Activated naive CD4-positive, alpha-beta T cell treated with anti-CD3 and anti-CD28 coated beads, Interleukin-2, amount 50 U/mL, for 72 hours (primary cell): ENCODE measurements at places on chromosomes 16 and 17. TPM values are rescaled to one million over a fixed set of nuclear protein-coding genes. Genes with fewer than 3 reads are reported as not detected.
A peak's percentile ranks its signal among the peaks of the same experiment; 100 is the strongest.

DNA sequence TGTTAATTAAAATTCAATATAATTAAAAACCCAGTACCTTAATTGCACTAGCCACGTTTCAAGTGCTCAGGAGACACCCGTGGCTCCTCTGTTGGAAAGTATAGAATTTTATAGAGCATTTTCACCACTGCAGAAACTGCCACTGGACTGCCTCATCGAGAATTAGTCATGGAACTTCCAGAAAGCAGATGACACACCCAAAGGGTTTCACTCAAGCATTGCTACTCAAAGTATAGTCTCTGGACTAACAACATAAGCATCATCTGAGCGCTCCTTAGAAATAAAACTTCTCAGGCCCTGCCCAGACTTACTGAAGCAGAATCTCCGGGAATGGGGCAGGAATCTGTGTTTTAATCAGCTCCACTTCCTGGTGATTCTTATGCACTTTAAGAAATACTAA, 63.5 kb upstream of the GPR139 start:
- DNase-seq = no peak

DNA sequence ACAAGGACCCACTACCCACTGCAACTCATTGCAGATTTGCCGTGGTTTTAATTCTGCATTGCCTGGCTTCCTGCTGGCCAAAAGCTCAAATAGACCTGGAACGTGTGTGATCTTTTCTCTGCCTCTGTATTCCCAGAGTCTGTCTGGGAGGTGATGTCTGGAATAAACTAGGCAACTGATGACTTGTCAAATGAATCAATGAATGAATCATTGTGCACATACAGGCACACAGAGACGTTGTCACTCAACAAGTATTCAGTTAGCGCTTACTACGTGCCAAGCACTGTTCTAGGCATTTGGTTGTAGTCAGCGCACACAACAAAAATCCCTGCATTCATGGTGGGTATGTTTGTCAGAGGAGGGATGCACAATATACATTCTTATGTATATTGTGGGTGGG, 8.9 kb downstream of the TMEM132E start:
- DNase-seq = no peak

- DNase-seq = no peak
These were observed 9.3 kb upstream of the ADGRG1 start for GRCh38 chr16:57619133-57619605.

- DNase-seq = no peak
These were observed 54.9 kb downstream of the SDR42E1 start for GRCh38 chr16:81956213-81956948.

Gene HOXB7
- total RNA-seq = not detected

DNA sequence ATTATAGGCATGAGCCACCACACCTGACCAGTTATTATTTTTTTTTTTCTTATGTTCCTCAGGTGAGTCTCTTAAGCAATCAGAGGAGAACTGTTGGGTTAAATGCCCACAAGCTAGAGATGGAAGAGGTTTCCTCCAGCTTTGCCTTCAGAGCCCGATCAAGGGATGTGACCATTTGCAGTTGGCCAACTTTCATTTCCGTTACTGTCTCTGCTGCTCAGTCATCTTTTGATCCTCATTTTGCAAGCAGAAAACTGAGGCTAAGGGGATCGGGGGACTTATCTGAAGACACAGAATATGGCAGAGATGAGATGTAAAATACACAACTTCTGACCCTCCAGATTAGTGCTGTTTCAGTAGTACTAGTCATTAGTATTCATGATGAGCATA, 188.8 kb downstream of the RAB11FIP4 start:
- DNase-seq = no peak

DNA sequence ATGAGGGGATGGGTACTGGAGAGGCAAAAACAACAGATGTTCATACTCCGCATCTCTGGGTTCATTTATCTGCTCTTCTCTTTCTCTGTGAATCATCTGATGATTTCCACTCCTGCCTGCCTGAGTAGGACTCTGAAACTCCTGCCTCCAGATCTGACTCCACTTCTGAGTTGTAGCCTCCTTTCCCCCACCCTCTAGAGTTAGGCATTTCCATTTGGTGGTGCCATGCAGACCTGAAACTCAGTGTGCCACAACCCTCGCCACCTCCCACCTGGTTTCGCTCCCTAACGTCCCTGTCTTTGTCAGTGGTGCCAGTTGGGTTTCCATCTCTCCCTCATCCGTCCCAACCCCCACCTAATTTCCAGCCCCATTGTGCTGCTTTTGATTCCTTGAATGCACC, 126.2 kb downstream of the PRKCB start:
- DNase-seq = peak; percentile 70

GRCh38 chr16:80274576-80275191, 266.1 kb upstream of the DYNLRB2 start:
- no peak for DNase-seq

Gene C1QTNF8
- not detected for total RNA-seq

Gene SYNRG
- 76.5 TPM for total RNA-seq

DNA sequence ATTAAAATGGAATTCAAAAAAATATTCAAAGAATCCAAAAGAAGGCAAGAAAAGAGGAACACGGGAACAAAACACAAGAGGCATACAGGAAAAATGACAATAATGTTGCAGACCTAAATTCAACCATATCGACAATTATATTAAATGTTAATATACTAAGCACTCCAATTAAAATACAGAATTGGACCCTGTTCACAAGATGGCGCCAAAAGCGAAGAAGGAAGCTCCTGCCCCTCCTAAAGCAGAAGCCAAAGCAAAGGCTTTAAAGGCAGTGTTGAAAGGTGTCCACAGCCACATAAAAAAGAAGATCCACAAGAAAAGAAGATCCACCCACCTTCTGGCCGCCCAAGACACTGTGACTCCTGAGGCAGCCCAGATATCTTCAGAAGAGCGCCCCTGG, 6.3 kb upstream of the XAF1 start:
- no peak for DNase-seq

Gene ITGA3
- 40.7 TPM for total RNA-seq

DNA sequence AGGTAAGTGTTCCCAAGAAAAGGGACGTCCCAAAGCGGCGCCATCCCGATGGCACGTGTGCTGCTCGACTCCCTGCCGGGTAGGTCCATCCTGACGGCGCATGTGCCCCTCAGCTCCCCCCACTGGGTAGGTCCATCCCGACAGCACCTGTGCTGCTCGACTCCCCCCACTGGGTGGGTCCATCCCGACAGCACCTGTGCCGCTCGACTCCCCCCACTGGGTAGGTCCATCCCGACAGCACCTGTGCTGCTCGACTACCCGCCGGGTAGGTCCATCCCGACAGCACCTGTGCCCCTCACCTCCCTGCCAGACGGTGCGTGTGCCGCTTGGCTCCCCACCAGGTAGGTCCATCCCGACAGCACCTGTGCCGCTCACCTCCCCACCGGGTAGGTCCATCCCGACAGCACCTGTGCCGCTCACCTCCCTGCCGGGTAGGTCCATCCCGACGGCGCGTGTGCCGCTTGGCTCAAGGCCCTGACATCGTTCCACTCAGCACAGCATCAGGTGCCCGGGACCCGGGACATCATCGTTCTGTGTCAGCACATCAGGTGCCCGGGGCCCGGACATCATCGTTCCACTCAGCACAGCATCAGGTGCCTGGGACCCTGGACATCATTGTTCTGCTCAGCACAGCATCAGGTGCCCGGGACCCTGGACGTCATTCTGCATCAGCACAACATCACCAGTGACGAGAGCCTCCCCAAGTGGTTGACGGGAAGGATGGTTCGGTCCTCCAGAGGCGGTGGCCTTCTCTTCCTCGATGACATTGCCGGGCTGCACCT, 5.7 kb upstream of the FN3K start:
- DNase-seq = no peak

GRCh38 chr16:63447121-63447520, 1410.9 kb upstream of the CDH8 start:
- DNase-seq = no peak

Gene C17orf78
- total RNA-seq = not detected

Gene GRAPL
- total RNA-seq = 9.4 TPM

GRCh38 chr17:42132941-42133340, 10.3 kb downstream of the HSPB9 start:
- DNase-seq = no peak

DNA sequence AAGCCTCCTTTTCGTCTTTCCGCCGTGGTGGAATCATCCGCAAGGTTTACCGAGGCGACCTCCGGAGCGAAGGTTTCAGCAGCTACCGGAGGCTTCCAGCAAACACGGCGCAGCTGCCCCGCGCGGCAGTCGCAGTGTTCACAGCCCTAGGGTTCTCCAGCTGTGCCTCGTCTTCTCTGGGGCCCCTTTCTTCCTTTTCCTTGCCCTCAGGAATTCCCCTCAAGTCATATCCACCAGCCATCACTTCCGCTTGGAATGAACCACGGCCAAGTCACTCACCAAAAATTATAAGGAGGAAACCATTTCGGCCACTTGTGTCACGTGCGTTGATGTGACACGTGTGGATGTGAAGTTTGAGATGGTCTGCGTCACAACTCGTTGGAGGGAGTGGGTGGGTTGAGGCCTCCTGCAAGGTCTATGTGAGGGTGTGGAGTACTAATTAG, 636 bp upstream of the ERN1 start:
- peak; percentile 84 for DNase-seq

DNA sequence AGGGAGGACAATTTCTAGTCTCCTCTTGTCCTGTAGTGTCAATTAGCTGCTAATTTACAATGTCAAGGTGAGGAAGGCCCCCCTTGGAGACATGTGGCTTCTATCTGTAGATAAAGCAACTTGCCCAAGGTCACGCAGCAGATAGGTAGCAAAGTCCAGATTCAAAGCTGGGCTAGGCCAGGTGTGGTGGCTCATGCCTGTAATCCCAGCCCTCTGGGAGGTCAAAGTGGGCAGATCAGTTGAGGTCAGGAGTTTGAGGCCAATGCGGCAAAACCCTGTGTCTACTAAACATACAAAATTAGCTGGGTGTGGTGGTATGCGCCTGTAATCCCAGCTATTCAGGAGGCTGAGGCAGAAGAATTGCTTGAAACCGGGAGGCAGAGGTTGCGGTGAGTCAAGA, 11.1 kb downstream of the TRPV3 start:
- DNase-seq = no peak

DNA sequence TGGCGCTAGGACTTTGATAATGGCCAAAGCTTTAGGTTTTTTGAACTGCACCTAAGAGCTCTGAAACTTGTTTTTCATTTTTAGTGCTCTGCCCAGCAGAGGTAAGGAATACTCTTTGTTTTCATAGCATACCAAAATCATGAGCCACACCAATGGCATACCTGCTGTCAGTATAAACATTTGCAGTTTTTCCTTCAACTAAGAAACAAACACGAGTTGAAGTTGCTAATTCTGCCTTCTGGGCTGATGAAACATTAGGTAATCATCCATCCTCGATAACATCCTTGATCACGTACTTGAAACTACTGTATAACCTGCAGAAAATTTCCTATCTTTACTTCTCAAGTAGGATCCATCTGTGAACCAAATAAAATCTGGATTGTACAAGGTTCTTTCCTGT, 20.6 kb upstream of the B4GALNT2 start:
- DNase-seq = no peak

Gene IRX3
- total RNA-seq = not detected

- DNase-seq = no peak
These were observed 69.0 kb downstream of the CNTNAP4 start for GRCh38 chr16:76346210-76346609.

Gene FBXO31
- 36.0 TPM for total RNA-seq

Gene SLC5A2
- total RNA-seq = 0.91 TPM

GRCh38 chr16:54911079-54911478, 19.6 kb upstream of the IRX5 start:
- DNase-seq = no peak

GRCh38 chr17:17353625-17354484, 50.7 kb downstream of the NT5M start:
- no peak for DNase-seq

DNA sequence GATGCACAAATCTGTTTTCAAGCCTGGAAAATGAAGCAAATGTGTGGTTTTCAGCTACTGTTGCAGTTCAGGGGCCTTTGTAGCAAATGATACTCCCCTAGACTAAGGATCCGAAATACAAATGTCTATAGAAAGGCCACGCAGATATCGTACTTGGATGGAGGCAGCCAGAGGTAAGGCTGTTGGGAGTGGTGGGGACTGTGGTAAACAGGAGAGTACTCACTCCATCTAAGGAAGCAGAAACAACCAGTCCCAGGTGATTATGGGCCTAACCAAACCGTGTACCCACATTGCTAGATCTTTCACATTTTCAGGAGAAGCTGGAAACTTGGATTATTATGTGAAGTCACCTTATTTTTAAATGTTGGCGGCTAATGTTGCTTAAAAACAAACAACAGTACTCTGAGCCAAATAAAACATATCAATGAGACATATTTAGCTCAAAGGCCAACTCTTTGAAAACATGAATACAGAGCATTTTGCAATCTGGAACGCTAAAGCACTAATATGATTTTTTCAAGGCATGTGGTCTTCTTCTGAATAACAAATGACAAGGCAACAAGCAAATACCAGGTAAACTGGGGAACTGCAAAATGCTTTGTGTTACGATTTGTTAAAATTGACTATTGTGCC, 110.1 kb downstream of the YPEL2 start:
- DNase-seq = no peak

- no peak for DNase-seq
These were observed 54.0 kb upstream of the GNAO1 start for GRCh38 chr16:56137269-56137668.

GRCh38 chr16:3837851-3838586, 42.5 kb downstream of the CREBBP start:
- DNase-seq = no peak

- DNase-seq = no peak
These were observed 1.9 kb upstream of the NAT9 start for GRCh38 chr17:74777901-74778515.

Gene HBA2
- total RNA-seq = not detected

Gene SP2
- 28.9 TPM for total RNA-seq

Gene PIRT
- not detected for total RNA-seq

DNA sequence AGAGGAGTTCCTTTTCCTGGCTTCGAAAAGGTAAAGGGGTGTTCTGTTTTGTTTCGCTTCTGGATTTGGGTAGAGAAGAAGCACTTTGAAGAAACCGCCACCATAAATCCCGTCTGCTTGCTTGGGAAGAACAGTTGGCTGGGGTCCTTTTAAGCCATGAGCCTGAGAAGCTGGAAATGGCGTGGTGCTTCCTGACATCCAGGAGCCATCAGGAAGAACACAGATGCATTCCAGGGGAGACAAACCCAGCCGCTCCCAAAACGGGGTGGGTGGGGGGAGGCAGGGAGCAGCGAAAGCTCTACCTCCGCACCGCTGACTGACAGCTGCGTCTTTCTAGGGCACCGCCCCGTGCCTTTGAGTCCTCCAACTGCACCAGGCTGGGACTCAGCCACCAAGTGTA, 91.6 kb downstream of the ZDHHC7 start:
- no peak for DNase-seq
